HEK293T (cell line): ENCODE measurements at places on chromosomes 3 and 15.

GRCh38 chr3:66822186-66823008 is 175.7 kb upstream of the KBTBD8 start:
- DNase-seq, result peak; percentile 71

GRCh38 chr3:116445990-116446389 is 703 bp upstream of the LSAMP start:
- no peak for DNase-seq

- no peak for DNase-seq
Observed at GRCh38 chr15:25801586-25802284, 61.4 kb downstream of the ATP10A start.

GRCh38 chr15:66454143-66454542 is 43.4 kb downstream of the SNAPC5 start:
- DNase-seq, result no peak

- no peak for DNase-seq
Observed at GRCh38 chr15:67824976-67825880, at the start of gene SKOR1. Gene SKOR1 (plus strand): TSS chr15:67825509. CDS start chr15:67825603, 94 bp downstream.

- no peak for DNase-seq
Observed at GRCh38 chr3:73605412-73605811, 19.3 kb downstream of the PDZRN3 start.

DNA sequence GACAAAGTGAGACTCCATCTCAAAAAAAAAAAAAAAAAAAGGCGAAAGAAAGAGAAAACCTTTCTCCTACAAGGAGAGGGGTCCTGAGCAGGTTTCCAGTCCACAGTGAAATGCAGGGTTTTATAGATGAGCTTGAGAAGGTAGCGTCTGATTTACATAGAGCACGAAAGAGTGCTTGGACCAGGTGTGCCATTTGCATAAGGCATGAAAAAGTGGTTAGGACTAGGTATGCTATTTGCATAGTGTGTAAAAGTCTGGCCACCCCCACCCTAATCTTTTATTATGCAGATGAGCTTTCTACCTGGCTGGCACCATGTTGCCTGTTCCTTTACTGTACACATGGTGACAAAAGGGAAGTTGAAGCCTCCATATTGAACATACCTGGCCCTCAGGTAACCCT is 13.6 kb upstream of the RNU6-1 start:
- DNase-seq, result no peak
